ENCODE measurements at places on chromosomes 7 and 10. TPM values are rescaled to one million over a fixed set of nuclear protein-coding genes. Genes with fewer than 3 reads are reported as not detected.

OR2A14 gene
- polyA plus RNA-seq: not detected

SPDYE11 gene
- polyA plus RNA-seq: 0.21 TPM

GRCh38 chr10:112842832-112843360 is 107.2 kb upstream of the TCF7L2 start:
- DNase-seq: peak; percentile 52

NKX1-2 gene
- polyA plus RNA-seq: not detected

ABCC2 gene
- polyA plus RNA-seq: 11.1 TPM

DNA sequence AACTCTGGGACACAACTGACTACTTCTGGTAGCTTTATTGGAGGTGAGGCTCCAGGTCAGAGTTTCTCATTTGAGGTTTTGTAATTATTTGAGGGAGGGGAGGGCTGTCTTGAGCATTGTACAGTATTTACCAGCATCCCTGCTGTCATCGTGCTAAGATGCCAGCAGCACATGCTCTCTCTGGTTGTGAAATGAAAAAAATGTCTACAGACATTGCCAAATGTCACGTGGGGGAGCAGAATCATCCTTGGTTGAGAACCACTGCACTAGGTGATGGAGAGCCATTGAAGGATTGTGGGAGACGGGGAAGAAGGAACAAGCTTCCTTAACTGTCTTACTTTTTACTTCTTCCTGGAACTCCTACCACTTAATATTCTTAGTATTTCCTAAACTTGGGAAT is 5.0 kb downstream of the SEPTIN7 start:
- no peak for DNase-seq

- DNase-seq: no peak
These were observed 38.2 kb downstream of the AVL9 start for GRCh38 chr7:32533276-32534029.

LRRC18 gene
- 0.16 TPM for polyA plus RNA-seq

DNA sequence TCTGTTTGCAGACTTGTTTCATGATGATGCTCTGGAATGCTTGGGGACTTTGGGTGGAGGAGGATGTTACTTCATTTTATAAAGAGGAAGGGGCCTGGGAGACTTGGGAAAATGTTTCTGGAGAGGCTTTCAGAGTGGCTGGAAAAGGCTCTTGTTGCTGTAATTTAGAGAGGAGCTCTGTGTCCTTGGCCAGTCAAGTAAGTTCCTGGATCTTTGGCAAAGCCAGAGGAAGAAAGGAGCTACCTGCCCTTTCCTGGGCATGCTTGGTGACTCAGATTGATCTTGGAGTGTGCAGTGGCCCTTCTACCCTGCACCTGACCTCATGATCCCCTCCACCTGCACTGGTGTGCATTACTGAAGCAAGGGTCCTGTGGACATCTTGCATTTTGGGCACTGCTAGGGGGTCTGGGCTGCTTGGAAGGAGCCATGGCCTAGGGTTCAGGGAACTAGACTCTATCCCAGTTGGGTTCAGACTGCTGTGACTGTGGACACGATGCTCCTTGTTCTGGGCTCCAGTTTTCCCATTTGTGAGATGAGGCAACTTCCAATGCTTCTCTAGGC is 56.1 kb downstream of the ADCYAP1R1 start:
- DNase-seq: no peak

ACTL6B gene
- not detected for polyA plus RNA-seq

DNA sequence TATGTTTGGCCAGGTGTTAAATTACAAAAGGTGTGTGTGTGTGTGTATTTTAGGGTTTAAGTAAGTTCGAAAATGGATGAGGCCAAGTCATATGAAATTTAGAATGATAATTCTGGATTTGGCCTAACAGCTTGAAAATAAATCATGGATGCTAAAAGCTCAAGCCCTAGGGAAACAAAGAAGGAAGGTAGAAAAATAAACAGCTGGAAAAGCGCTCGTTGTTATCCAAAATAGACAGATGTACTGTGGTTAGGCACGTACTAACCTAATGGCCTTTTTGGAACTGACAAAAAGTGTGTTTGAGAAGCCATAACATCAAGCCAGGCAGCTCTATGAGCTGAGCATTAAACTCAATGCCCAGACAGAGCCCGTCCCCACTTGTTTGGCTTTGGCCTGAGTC is 17.5 kb upstream of the PALS2 start:
- no peak for DNase-seq

GRCh38 chr7:45146531-45147379 is 10.8 kb upstream of the RAMP3 start:
- no peak for DNase-seq

GRCh38 chr10:30413996-30414576 is 19.9 kb upstream of the MAP3K8 start:
- DNase-seq: no peak

- no peak for DNase-seq
These were observed 161.6 kb downstream of the ITGA8 start for GRCh38 chr10:15558136-15558535.

- DNase-seq: no peak
These were observed 111.2 kb downstream of the RALA start for GRCh38 chr7:39734633-39735004.

- no peak for DNase-seq
These were observed 385.3 kb upstream of the ADARB2 start for GRCh38 chr10:2122431-2123124.

GRCh38 chr7:84651876-84652275 is 457.3 kb upstream of the SEMA3A start:
- no peak for DNase-seq

CYP2C19 gene
- not detected for polyA plus RNA-seq

DNA sequence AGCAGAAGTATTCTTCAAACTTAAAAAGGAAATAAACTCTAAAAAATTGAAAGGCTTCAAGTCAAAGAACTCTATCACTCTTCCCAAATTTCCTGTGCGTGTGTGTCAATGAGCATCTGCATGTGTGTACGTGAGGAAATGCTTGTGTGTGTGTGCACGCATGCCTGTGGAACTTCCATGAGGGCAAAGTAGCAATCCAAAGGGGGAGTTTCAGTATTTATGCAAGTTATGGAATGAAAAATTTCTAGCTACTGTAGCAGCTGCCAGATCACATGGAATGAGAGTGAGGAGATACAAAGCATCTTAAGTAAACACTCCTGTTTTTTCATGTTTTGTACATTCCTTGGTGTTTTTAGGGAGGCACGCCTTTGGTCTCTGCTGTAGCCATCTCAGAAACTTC is 152.6 kb downstream of the RAPGEF5 start:
- no peak for DNase-seq

- no peak for DNase-seq
These were observed 76.1 kb downstream of the CDK14 start for GRCh38 chr7:90672210-90672609.

GRCh38 chr7:33832271-33832721 is 73.0 kb upstream of the BMPER start:
- no peak for DNase-seq

HOXA9 gene
- 85.6 TPM for polyA plus RNA-seq

DNA sequence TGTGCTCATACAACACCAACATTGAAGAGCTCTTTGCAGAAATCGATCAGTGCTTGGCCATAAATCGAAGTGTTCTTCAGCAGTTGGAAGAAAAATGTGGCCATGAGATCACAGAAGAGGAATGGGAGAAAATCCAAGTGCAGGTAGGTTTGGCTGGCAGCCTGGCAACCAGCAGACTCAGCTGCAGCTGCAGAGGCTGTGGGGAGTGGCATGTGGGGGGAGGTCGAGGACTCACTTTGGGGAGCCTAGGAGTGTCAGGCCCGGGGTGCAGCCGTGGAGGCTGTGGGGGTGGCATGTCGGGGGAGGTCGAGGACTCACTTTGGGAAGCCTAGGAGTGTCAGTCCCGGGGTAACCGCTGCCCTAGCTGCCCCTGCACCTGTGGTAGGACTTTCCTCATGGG is 35.1 kb downstream of the RNF32 start:
- no peak for DNase-seq

FKBP6 gene
- 0.25 TPM for polyA plus RNA-seq
